Stimulated activated CD4-positive, alpha-beta T cell treated with anti-CD3 and anti-CD28 coated beads, TNF-alpha, amount 100 ng/mL, for 1 hour (primary cell): ENCODE measurements at places on chromosomes 4 and X.

GRCh38 chr4:78652282-78652876 lies 100.8 kb downstream of the ANXA3 start:
- no peak for DNase-seq

DNA sequence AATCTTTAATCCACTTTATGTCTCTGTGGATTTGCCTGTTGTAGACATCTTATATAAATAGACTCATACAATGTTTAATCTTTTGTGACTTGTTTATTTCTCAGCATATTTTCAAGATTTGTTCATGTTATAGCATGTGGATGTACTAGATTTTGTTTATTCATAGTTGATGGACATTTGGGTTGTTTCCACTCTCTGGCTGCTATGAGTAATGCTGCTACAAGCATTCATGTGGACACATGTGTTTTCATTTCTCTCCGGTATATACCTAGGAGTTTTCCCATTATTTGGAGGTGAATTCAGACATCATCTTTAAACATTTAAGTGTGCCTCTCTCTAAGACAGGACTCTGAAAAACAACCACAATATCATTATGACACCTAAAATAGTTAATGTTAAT lies 2.3 kb downstream of the IKBKG start:
- DNase-seq, result no peak

GRCh38 chrX:120014354-120015130 lies 62.9 kb downstream of the RHOXF2B start:
- DNase-seq, result no peak

DNA sequence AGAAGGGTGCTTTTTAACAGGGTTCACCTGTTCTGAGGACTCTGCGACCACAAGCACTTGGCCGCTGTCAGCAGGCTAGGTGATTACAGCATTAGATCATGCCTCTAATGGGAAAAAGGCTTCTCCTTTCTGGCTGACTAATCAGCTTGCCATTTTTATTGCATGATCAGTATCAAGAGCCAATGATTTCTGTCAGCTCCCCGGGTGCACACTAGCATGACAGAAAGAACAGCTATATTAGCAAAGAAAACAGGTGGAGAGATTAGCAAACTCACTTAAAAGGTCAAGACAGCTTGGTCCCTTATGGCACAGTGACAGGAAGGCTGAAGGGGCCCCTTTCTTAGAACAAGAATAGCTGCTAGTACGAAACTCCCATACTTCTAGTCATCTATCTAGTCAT lies 170.0 kb downstream of the SMIM20 start:
- DNase-seq, result no peak

DNA sequence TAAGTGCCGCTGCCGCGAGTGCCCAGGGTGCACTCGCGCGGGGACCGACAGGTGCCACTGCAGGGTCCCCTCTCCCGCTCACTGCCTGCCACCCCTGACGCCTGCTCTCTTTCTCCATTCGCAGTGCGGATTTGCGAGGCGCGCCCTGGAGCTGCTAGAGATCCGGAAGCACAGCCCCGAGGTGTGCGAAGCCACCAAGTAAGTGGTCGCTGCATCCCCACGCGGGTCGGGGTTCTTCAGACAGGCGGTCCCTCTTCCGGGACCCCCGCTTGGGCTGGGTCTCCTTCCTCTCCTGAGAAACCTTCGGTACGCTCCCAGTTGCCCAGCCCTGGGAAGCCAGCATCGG lies 547 bp downstream of the GUCY1A1 start:
- DNase-seq, result no peak

DNA sequence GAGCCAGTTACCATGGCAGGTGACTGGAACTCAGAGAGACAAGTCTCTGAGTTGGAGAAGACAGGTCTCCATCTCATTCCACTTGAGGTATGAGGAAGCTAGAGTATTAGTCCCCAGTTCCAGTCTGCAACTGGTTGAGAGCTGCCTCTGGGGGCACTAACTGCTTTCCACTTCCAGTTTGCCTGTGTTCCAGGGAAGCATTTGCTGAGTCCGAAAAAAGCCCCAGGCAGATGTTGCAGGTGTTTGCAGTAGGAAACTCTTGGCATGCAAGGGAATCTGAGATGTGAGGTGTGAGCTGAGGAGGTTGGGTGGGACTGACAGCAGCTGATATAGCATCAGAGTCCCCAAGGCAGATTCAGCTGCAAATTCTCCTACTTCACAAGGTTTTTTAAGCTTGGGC lies 272.2 kb upstream of the CASK start:
- no peak for DNase-seq
